Activated naive CD4-positive, alpha-beta T cell treated with anti-CD3 and anti-CD28 coated beads, Interleukin-2, amount 50 U/mL, for 16 hours (primary cell): ENCODE measurements at places on chromosomes 5 and 9.

GRCh38 chr5:89178541-89178940, 295.6 kb upstream of the MEF2C start:
- DNase-seq: no peak

- DNase-seq: no peak
These were observed 12.6 kb downstream of the DNM1 start for GRCh38 chr9:128215491-128216409.

DNA sequence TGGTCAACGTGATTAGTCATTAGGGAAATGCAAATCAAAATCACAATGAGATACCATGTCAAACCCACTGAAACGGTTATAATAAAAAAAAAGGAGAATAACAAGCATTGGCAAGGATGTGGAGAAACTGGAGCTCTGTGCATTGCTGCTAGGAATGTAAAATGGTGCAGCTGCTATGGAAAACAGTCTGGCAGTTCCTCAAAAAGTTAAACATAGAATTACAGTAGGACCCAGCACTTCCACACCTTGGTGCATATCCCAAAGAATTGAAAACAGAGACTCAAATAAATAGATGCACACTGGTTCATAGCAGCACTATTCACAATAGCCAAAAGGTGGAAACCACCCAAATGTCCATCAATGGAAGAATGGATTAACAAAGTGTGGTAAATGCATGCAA, 201.5 kb upstream of the TUT7 start:
- DNase-seq: no peak

DNA sequence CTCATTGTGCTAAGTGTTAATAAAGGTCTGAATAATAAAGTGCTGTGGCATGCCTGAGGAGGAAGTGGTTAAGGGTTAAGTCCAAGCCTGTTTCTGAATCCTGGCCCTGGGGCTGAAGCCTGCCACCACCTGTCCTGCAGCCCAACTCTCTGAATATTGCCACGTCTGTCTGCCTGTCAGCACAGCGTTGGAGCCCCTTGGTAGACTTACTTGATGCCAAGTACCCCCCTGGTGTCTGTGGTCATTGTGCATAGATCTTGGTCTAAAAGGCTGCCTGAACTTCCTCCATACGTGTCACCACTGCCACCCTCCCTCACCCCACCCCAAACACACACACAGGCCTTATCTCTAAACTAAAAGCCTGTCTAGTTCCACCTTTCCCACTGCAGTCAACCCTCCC, 35.4 kb upstream of the SLC2A8 start:
- DNase-seq: no peak

GRCh38 chr9:14325147-14325546, 11.2 kb upstream of the NFIB start:
- DNase-seq: no peak

- no peak for DNase-seq
These were observed 94.2 kb downstream of the AGTPBP1 start for GRCh38 chr9:85647571-85647970.

- no peak for DNase-seq
These were observed 780 bp downstream of the CDC37L1 start for GRCh38 chr9:4680173-4680525.
